ENCODE measurements at places on chromosomes 16 and 17.

DNA sequence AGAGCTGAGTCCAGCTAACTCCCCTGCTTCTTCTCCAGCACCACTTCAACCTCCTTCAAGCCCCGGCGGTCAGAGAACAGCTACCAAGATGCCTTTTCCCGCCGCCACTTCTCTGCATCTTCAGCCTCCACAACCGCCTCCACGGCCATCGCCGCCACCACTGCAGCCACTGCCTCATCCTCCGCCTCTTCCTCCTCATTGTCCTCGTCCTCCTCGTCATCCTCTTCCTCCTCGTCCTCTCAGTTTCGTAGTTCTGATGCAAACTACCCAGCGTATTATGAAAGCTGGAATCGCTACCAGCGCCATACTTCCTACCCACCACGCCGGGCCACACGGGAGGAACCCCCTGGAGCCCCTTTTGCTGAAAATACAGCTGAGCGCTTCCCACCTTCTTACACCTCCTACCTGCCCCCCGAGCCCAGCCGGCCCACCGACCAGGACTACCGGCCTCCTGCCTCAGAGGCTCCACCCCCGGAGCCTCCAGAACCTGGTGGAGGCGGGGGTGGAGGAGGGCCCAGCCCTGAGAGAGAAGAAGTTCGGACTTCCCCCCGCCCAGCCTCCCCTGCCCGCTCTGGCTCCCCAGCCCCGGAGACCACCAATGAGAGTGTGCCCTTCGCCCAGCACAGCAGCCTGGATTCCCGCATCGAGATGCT is 7.1 kb downstream of the SETD1A start:
- DNase-seq = no peak

- no peak for DNase-seq
These were observed 476.2 kb downstream of the HAPSTR1 start for GRCh38 chr16:9567666-9568065.

DNA sequence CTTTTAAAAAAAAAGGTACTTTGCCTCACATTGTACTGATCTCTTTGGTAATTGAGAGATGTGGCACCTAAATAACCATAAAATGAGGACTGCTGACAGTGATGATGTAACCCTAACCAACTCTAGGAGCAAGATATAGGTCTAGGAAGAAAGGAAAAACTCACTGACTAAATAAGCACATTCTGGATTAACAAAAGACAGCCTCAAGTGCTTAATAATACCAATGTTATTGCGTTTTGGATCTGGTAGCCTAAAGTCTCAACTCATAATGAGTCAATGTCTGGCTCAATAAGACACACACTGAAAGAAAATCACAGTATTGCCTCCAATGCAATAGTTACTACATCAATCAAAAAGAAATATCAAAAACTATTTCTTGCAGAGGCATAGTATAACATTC is 3.0 kb downstream of the ERN1 start:
- DNase-seq = peak; percentile 59

- peak; percentile 3 for DNase-seq
These were observed 672 bp downstream of the CMTR2 start for GRCh38 chr16:71288570-71288889.

DNA sequence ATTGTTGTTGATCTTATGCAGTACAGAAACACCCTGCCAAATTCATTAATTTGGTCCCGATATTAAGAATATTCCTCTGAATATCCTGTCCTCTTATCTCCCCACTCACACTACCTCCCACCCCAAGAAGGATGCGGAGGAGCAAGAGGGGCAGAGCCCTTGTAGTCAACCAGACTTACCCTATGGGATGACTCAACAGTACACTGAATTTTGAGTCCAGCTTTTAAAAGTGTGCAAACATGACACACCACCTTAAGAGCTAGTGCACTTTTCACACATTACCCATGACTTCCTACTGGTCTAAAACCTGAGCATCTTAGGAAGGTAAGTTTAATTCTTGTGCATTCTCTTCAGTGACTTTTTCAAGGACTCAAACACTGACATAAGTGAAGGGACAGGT is 9.5 kb downstream of the USP22 start:
- peak; percentile 28 for DNase-seq

DNA sequence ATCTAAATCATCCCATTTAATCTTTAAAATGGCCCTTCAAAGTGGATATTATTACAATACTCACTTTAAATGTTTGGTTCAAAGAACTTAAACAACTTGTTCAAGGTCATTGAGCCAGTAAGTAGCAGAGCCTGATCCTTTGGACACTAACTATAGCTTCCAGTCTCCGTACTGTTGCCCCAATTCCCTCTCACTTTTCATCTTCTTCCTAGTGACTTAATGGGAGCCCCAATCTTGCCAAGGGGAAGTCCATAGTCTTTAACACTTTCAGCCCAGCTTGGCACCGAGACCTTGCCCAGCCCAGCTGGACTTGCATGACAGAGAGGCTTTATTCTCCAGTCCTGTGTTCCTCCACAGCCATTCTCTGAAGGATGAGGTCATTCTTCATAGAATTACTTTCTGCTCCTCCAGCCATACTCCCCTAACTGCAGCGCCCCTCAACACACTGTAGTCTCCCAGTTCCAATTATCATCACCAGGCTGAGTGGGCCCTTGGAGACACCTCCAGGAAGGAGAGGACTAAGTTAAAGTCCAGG is 49.2 kb upstream of the NLK start:
- no peak for DNase-seq

DNA sequence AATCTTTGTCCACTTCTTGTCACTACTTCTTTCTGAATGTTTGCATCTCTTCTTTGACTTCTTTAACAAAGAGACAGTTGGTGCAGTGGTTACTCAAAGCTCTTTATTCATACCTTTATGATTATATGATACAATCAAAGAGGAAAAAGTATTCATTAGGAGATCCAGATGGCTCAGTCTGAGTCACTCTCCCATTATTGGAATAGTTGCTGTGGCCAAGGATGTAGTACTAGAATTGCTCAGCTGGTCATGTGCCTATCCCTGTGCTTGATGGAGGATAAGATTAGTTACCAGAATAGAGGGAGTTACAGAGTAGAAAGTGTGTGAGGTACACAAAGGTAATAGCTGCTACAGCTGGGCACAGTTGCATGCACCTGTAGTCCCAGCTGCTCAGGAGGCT is 18.3 kb downstream of the BCAS3 start:
- DNase-seq = peak; percentile 15

DNA sequence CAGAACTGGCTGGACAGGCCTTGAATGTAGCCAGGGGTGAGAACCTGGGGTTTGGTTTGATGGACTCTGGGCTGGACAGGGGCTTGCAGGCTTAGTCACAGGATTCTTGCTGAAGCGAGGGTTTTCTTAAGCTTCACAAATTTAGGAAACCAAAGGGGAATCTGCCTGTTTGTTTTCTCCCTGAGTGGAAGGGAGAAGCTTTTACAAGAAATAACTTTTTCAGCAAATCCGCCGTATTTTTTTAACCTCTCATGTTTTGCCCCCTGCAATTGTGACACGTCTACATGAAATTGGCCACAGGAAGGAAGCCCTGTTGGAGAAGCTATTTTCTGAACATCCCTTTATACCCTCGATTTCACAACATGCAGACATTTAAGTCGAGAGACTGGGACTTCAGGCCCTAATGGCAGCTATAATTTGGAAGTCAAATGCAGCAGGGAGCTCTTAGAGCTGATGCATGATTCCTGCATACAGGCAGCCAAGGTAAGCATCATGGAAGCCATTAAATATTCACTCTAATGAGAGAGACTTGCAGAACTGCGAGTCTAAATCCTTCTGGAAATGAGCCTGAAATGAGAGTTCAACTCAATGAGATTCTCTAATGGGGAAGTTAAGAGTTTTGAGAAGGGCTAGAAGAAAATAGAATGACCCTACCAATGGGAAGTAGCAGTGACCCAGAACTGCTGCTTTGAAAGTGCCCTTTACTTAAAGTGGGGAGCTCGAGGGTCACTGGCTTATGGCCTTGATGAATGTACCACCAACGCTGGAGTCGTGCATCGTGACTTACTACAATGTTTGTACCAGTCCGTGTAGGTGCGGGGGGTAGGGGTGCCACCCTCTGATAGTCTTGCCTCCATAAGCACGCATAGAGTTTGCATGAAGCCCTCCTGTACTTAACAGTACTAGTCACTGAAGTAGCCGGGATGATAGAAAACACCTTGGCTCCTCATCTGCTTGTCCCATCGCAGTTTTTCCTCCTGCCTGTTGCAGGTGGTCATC is 45.1 kb upstream of the IRF8 start:
- no peak for DNase-seq

GRCh38 chr16:651844-652243 is 2.7 kb downstream of the WDR90 start:
- DNase-seq = no peak

Measured in fibroblast of upper back skin (primary cell).